GM23248 (cell line): ENCODE measurements at places on chromosomes 6 and 20.

DNA sequence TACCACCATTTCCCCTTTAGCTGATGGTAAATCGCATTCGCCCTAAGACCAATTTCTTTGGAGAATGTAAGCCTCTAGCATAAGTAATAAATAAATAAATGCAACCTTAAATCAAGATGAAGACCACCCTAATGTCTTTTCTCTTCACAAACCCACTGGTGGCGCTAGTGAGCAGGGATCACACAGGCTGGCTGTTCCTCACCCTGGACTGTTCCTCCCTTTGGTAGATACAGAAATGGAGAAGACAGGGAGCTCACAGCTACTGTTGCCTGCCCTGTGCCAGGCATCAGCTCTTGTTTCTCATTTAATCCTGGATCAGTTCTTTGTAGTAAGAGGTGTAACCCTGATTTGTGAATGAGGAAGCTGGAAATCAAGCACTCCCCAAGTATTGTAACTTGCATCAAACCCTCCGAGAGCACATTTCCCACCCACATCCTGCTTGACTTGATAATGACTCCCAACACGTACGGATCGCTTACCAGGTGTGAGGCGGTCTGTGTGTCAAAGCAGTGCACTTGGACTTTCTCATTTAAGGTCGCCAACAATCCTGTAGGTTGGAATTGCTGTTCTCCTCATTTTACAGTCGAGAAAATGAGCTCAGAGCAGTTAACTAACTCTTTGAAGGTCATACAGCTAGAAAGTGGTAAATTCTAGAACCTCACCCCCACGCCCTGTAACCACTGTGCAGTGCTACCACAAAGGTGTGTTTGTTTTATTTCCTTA is 236.1 kb downstream of the TSHZ2 start:
- no peak overlapping the region for H3K27ac ChIP-seq
- no peak overlapping the region for H3K4me3 ChIP-seq
- DNase-seq, result no peak
- H3K36me3 ChIP-seq, result no peaks in the 10 kb centered on the region
- H3K4me1 ChIP-seq, result 0 out of 2 replicates have a peak, but pooled peaks cover 1% of the 10 kb centered on the region
- no peaks in the 10 kb centered on the region for H3K27me3 ChIP-seq

DNA sequence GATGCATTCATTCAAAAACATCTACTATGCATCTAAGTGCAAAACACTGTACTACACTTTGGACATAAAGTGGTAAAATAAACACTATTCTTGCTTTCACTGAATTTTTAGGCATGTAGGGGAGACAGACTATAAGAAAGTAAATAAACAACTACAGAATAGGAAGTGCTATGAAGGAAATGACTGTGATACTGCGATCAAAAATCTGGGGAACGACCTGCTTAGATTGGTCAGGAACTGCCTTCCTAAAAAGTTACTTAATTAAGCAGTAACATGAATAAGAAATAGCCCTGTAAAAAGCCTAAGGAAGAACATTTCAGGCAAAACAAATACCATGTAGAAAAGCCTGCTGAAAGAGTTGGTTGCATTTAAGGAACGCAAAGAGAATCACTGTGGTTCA is 50.6 kb downstream of the HACE1 start:
- no peak for DNase-seq
- H3K4me1 ChIP-seq, result no peaks in the 10 kb centered on the region
- H3K36me3 ChIP-seq, result peaks cover 7% of the 10 kb centered on the region; the same call in 1 of the 2 replicates
- H3K4me3 ChIP-seq, result no peak overlapping the region

- no peak overlapping the region for H3K4me3 ChIP-seq
- no peak overlapping the region for H3K27ac ChIP-seq
- no peaks in the 10 kb centered on the region for H3K36me3 ChIP-seq
- DNase-seq, result no peak
These were observed 96.2 kb upstream of the MPC1 start for GRCh38 chr6:166478782-166479592.

DNA sequence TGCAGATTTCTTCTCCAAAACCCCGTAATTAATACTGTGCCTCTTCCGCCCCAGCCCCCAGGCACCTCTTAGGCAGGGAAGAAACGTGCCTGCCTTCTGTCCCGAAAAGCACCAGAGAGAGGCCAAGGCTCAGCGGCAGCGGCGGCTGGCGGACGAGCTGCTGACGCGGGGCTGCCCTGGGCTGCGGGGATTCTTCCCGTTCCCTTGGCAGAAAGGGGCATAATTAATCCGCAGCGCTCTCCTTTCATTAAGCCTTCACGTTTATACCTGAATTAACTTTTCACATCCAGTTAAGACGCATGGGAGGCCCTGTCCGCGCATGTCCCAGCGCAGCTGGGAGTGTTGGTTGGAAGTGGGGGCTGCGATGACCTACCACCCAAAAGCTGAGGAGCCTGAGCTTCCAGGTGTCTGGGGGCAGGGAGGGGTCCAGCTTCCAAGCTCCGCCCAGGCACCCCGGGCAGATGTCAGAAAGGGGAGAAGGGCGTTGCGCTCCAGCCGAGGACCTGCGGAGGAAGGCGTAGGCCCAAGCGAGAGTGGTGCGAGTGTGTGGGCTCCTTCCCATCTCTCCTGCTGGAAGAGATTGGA is 167.4 kb upstream of the LRFN2 start:
- no peak overlapping the region for H3K27ac ChIP-seq
- no peaks in the 10 kb centered on the region for H3K36me3 ChIP-seq
- H3K4me1 ChIP-seq, result peaks cover 10% of the 10 kb centered on the region; the same call in 1 of the 2 replicates
